ENCODE measurements at places on chromosomes 5 and 9.

DNA sequence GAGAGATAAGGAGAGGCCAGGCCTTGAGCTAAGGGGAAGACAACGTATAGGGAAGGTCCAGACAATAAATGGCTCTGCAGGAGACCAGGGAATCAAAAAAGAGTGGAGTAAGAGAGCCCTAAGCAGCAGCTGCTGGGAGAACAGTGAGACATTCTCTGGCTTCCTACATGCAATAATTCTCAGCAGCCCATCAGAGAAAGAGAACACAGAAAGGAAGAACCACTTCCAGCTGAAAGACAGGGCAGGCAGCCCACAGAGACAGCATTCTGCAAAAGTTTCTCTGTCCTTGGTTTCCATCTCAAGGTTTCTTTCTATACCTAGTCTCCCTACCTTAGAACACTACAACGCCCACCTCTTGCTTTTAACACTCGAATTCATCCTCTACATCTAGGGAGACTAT is 189.9 kb downstream of the DEPDC1B start:
- DNase-seq: no peak

DNA sequence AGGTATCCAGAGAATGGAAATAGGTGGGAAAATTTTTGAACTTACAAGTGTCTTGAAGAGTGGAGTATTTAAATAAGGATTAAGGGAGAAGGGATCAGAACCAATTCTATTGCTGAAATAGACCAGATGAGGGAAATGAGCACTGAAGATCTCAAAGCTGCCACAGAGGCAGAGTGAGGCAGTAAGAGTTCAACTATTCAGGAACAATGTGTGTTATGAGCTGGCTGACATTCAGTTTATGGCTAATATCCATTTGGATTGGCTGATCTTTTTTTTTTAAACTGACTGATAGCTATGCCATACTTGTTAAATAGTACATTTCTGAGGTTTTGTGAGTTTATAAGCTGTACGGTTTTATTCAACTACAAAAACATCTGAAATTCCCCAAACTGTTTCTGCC is 95.3 kb upstream of the GNA14 start:
- DNase-seq: no peak

GRCh38 chr5:145938776-145939539 is 2.6 kb downstream of the SH3RF2 start:
- no peak for DNase-seq

DNA sequence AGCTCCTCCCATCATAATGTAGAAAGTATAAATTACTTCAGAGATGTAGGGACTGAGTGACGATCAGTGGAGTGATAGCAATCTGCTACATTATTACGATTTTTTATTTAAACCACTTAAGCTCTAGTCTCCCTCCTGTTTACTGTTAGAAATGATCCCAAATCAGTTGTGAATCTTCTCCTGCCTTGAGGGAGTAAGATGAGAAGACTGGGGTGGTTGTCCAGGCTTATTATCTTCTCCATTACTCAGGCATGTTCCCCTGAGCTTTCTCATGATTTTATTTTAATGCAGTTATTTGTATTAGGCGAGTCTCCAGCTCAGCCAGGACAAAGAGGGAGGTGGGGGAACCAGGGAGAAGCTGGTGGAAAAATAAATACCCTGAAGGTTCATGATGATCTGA is 48.2 kb upstream of the CTNNA1 start:
- no peak for DNase-seq

- no peak for DNase-seq
These were observed 200.2 kb downstream of the SEMA6A start for GRCh38 chr5:116374434-116374852.
